ENCODE measurements at places on chromosomes 6 and 20.
A peak's percentile ranks its signal among the peaks of the same experiment; 100 is the strongest.

DNA sequence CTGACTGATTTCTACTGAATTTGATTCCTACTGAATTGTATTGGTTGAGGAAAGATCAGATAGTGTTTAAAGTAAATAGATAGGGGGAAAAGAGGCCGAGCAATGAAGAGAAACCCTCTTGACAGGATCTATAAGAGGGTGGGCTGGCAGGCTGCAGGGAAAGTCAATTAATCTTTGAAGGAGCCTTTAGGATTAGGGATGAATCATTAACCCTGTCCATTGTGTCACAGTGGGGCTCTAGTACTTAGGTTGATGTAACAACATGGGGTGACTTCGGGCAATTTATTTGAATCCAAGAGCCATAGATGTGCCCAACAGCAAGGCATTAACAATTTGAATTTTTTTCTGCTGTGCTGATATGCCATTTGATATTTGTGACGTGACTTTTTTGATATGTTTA, 7.5 kb downstream of the RFX6 start:
- no peak for DNase-seq

GRCh38 chr6:147506704-147507114, 1.8 kb upstream of the SAMD5 start:
- DNase-seq: peak; percentile 79

DNA sequence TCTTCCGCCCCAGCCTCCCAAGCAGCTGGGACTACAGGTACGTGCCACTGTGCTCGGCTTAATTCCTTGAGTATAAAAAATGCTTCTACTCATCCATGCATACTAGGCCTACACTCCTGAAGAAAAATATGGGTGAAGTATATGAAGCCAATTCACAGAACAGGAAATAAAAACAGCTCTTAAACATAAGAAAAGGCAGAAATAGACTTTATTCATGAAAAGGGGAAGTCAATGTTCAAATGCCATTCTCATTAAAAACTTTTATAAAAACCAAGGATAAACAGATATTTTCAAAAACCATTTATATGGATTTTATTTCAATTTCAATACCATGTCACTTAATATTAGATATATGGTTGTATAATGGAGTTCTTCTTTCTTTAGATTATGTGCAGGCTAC, 18.3 kb downstream of the SERPINB9 start:
- DNase-seq: no peak

- peak; percentile 42 for DNase-seq
These were observed 586 bp downstream of the ZNF512B start for GRCh38 chr20:63968928-63969760.

- DNase-seq: peak; percentile 21
These were observed 184.4 kb upstream of the ZNF217 start for GRCh38 chr20:53778041-53778516.

GRCh38 chr6:137882225-137882961, 15.3 kb downstream of the TNFAIP3 start:
- no peak for DNase-seq

GRCh38 chr6:113377362-113377942, 479.7 kb upstream of the MARCKS start:
- no peak for DNase-seq

DNA sequence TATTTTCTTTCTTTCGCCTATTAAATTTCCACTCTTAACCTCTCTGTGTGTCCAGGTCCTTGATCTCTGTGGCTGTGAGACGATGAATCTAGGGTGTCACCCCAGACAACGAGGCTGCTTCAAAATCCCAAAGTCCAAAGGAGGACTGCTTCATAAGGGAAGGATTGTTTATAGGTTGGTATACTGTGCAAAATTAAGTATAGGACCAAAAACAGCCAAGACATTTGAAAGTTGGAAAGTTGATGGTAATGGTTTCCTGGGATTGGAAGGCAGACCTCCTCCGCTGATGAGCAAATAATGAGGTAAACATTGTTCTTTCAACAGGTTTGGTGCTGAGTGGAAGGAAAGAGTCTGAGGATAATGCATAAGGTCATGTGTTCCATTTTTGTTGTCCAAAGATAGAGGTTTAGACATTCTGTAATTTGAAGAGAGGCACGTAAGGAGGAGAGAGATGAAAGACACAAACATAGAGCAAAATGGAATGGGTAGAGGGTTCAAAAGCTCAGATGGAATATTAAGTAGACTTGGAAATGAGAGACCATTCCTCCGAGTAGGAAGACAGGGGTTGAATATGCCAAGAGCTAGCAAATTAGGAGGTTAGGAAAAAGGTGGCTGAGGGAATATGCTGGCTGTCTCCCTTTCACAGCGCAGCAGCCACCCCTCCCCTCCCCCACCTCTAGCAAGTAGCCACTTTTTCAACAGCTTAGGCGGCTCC, 24.8 kb downstream of the ZNF311 start:
- peak; percentile 18 for DNase-seq
